ENCODE measurements at places on chromosomes 11 and 22.

DNA sequence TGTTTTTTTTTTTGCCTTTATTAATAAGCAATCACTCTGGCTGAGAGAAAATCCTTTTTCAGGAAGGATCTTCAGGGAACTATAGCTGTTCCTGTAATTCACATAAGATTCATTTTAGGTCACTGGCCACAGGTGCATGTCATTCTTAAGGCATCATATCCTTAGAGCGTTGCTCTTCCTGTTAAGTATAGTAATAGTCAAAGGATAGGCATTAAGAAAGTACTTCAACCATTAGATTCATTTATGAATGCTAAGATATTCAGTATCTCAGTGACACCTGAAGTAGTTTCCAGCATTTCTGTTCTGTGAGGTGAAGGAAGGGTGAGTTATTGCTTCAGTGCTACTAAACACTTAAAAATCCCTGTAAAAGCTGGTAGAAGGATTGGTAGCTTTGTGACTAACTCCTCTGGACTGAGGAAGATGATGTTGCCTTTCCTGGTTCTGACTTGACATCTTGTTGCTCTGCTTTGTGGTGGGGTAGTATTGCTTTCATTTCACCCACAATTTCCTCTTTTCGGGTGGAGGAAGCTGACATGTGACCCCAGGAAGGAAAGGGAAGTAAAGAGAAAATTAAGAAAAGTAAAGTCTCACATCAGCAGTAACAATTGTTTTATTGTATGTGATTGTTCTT lies 34.7 kb downstream of the RNF169 start:
- DNase-seq: peak; percentile 68

GRCh38 chr22:44205516-44206329 lies 25.0 kb downstream of the PARVG start:
- no peak for DNase-seq

DNA sequence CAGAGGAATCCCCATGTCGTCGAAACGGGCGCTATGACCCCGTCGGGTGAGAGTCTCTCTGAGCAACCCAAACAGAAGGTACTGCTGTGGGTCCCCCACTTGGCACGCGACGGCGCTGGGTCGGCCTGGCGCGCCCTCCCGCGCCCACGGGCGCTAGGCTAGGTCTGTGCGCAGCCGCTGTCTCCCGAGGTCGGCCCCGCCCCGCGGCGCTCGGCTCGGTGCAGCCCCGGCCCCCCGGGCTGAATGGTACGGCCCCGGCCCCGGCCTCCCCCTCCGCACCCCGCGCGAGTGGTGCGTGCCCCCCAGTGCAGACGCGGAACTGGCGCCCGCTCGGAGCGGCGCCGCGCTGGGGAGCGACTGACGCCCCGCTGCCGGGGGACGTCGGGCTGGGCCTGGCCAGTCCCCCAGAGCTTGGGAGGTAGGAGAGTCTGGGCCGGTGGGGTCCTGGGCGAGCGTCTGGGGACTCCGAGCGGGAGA lies at the start of gene MADD:
Gene MADD (plus strand): TSS at position 305 of the 477 bp plus-strand sequence.
- DNase-seq: peak; percentile 50

GRCh38 chr11:105152021-105152512 lies 12.5 kb upstream of the CARD18 start:
- peak; percentile 41 for DNase-seq

GRCh38 chr11:12290477-12290922 lies 86.9 kb upstream of the PARVA start:
- no peak for DNase-seq

DNA sequence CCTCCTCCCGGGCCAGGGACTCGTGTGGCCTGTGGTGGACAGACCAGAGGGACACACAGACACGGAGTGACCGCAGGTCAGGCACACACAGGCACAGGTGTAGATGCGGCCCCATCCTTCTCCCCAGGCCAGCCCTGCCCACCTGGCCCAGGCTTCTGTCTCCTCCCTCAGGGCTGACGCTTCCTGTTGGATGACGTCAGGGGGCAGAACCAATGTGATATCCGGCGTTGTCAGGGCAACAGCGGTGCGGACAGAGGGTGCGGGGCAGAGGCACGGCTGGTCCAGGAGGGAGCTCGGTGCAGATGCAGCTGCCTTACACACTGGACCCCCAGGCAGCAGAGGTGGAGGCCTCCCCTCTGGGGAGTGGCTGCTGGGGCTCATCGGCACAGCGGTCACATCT lies 2.9 kb upstream of the TUBGCP6 start:
- no peak for DNase-seq

DNA sequence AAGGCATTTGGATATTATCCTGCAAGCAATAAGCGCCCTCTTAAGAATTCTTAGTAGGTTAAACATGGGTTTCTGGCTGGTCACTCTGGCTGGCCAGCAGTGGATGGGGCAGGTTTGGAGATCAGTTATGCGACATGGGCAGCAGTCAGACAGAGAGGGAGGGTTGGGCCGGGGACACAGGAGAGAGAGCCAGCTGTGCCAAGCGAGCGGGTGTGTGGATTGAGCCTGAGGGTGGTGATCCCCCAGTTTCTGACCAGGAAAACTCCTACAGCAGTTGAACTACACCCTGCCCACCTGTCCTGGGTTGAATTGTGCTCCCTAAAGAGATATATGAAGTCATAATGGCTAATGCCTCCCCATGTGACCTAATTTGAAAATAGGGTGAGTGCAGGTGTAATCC lies 671.2 kb downstream of the TBC1D22A start:
- no peak for DNase-seq

GRCh38 chr22:47621253-47621652 lies 858.8 kb downstream of the TBC1D22A start:
- DNase-seq: no peak

GRCh38 chr22:44317123-44317444 lies 4.3 kb upstream of the SHISAL1 start:
- no peak for DNase-seq

GRCh38 chr11:102832612-102833011 lies 10.8 kb downstream of the MMP3 start:
- DNase-seq: no peak

DNA sequence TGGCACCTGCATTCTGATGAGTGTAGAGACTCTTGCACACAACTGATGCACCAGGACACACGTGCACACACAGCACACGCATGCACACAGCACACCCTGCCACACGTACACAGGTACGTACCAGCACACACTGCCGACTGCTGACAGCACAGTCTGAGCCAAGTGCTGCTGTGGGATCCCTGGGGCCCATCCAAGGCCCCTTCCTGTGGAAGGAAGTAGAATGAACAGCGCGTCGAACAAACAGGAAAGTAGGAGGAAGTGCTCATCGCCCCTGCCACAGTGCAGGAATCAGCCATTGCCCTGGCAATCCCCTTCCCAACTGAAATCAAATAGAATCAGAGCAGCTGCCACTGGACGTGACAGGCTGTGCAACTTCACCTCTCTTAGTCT lies 57.9 kb downstream of the CD82 start:
- DNase-seq: no peak

DNA sequence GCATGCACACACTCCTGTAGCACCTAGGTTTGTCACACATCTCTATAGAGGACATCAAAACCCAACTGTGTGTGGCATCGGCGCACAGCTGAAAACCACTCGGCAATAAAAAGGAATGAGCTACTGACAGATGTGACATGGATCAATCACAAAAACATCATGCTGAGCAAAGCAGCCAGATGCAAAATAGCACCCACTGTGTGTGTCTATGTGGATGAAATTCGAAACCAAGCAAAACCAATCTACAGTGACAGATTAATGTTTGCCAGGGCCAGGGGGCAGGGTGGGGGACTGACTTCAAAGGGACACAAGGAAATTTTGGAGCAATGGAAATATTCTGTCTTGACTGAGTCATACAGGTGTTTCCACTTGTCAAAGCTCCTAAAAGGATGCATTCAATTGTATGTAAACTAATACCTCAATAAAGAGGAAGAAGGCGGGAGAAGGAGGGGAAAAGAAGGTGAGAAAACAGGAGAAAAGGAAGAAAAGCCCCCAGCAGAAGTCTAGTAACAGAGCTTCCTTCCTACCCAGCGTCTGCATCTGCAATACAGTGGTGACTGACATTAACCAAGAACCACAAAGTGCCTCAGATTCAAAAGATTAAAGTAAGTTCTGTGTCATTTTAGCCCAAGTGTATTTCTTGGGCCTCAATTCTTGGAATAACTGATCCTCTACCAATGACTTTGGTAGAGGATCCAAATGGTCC lies 49.8 kb downstream of the PACSIN2 start:
- no peak for DNase-seq

GRCh38 chr22:19063581-19064353 lies 58.4 kb downstream of the DGCR2 start:
- DNase-seq: no peak

GRCh38 chr22:21866833-21867527 lies 465 bp downstream of the MAPK1 start:
- no peak for DNase-seq

GRCh38 chr11:45933846-45934579 lies 11.6 kb downstream of the LARGE2 start:
- DNase-seq: no peak

GRCh38 chr11:116813781-116814471 lies 9.2 kb downstream of the APOA4 start:
- DNase-seq: no peak

DNA sequence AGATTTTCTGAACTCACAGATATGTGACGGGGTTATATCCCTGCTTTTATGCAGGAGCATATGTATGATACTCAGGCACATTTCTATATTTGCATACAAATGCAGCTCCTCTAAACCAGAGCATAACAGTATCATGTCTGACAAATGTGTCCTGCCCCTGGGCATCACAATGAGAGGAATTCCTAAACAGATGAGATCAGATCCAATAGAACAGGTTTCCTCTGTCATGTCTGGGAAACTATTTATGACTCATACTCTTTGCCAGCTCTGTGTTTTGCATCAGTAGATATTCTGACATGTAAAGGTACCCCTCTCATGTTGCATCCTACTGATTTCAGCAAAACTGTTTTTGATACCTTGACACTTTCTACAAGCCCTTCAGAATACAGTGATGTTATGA lies 29.4 kb downstream of the SYT9 start:
- DNase-seq: peak; percentile 63

DNA sequence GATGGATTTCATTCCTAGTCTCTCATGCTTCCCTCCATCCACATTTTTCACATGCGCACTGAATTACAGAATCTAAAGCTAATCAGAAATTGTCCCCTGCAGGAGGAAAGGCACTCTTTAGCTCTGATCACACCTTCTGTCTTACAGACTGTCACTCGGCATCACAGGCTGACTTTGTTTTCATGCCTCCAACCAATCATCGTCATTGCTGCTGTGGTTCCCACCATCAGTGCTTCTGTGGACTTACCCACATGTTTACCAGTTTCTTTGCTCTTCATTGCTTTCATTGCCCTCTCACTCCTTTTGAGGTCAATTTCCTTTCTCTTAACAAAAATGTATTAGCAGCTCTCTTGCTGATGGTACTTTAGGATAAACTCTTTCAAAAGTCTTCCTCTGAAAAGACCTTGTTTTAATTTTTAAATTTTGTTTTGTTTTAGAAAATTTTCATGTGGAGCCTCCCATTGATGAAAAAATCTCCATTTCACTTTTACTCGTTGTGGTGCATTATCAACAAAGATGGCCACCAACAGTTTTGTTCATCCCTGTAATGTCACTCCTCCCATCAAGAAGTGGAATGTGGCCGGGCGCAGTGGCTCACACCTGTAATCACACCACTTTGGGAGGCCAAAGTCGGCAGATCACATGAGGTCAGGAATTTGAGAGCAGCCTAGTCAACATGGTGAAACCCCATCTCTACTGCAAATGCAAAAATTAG lies 20.2 kb upstream of the TREH start:
- no peak for DNase-seq

DNA sequence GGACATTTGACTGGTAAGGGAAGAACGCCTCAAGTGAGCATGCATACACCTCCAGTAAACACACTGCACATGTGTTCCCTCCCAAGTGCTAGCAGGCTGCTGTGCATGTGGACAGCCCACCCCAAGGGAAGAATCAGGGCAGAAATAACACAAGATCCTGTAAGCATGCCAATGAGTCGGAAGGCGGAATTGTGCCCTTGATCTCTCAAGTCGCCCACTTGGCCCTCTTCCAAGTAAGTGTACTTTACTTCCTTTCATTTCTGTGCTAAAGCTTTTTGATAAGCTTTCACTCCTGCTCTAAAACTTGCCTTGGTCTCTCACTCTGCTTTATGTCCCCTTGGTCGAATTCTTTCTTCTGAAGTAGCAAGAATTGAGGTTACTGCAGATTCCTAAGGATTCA lies 139.6 kb downstream of the TRPC6 start:
- DNase-seq: no peak

DNA sequence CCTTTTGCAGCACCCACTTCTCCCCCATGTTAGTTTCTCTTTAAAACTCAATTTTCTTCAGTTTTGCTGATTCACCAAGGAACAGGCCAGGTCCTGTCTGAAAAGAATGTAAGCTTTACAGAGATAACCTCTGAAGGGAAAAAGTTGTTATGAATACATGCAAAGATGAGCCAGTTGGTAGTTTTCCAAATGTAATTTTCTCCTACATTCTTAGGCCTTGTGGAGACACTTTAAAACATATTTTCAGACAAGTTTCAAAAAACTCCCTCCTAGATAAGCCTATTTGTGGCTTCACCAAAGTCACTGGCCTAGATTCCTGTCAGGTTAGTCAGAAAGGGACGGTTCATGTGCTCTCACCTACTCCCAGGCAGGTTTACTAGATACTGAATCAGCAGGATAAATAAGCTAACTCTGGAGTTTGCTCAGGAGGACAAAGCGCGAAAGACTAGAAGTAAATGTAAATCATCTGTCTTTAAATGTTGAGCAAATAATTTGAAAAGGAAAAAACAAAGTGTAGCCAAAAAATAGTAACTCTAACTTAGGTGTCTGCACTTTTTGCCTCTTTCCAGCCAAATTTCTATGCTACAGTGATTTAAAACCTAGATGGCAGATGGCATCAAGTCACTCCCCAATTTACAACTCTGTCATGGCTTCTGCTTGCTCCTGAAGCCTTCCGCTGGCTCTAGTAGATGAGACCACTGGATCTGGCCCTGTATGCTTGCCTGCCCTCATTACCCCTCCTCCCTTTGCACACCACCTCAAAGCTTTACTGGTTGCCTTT lies 4.9 kb upstream of the ATP6V1E1 start:
- peak; percentile 89 for DNase-seq

Measured in HS-5 (cell line).